ENCODE measurements at places on chromosomes 16 and 17. TPM values are rescaled to one million over a fixed set of nuclear protein-coding genes. Genes with fewer than 3 reads are reported as not detected.

- peak; percentile 22 for DNase-seq
These were observed 277.0 kb downstream of the WWOX start for GRCh38 chr16:78376452-78376851.

The PCTP gene
- polyA plus RNA-seq, result 32.0 TPM

The ASPHD1 gene
- polyA plus RNA-seq, result 11.1 TPM

DNA sequence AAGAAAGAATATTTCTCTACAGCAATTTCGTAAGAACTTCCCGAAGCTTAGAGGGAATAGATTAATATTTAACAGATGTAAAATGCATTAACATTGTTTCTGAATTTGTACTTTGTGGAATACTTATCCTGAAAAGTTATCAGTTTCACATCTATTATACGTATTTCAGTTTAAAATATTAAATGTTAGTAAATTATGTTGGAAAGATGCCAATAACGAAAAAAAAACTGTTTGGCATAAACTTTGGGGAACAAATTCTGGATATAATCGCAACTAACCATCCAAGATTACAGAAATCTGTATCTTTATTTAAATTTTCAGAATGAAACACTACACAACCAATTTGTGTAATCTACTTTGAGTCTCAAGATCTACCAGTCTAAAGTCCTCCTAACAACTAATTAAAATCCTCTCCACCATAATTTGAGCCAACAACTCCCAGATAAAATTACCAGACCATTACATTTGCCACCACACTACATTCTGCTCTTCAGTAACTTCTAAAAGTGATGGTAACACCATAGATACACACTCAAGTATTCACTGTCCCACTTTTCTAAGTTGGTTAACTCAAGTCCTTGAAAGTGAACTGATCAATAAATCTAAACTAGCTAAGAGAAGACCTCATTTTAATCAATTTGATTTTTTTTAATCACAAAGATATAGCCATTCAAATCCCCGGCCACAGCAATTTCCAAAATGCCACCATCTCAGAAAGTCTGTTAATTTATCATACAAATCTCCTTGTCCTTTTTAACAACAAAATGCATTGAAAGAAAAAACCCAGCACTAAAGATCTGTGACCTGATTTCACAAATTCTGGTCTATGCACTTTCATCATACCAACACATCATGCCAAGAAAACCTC is 2.0 kb downstream of the SIAH1 start:
- no peak for DNase-seq
